ENCODE measurements at places on chromosomes 11 and 22. TPM values are rescaled to one million over a fixed set of nuclear protein-coding genes. Genes with fewer than 3 reads are reported as not detected.
A peak's percentile ranks its signal among the peaks of the same experiment; 100 is the strongest.

- no peak overlapping the region for H3K27ac ChIP-seq
- no peaks in the 10 kb centered on the region for H3K36me3 ChIP-seq
These were observed 44.7 kb downstream of the CSTF3 start for GRCh38 chr11:33116535-33116934.

DNA sequence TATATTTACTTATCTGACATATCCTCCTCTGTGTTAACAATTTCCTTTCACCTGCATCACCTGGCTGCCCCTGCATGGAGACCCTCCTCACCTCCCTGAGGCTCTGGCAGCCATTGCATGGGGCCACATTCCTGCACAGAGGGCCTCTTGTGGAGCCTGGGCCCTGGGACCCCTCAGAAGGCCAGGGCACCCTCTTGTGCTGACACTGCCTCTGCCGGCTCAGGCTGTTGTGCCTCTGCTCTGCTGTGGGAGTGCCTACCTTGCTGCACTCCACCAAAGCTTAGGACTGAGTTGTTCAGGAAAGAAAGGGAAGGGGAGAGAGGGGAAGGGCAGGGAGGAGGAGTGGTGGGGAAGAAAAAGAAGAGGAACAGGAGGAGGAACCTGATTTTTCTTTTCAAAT, 194.5 kb downstream of the ADAMTS15 start:
- H3K36me3 ChIP-seq = no peaks in the 10 kb centered on the region
- peaks cover 6% of the 10 kb centered on the region for H3K4me1 ChIP-seq
- H3K27ac ChIP-seq = no peak overlapping the region
- H3K4me3 ChIP-seq = no peak overlapping the region

DNA sequence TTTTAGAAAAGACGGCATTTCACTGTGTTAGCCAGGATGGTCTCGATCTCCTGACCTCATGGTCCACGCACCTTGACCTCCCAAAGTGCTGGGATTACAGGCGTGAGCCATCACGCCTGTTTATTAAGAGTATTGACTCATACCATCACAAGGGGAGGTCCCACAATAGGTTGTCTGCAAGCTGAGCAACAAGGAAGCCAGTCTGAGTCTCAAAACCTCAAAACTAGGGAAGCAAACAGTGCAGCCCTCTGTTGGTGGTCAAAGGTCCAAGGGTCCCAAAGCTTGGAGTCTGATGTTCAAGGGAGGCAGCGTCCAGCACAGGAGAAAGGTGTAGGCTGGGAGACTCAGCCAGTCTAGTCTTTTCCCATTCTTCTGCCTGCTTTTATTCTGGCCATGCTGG, 32.8 kb upstream of the LDLRAD3 start:
- DNase-seq = no peak
- H3K4me3 ChIP-seq = no peak overlapping the region
- no peaks in the 10 kb centered on the region for H3K27me3 ChIP-seq

DNA sequence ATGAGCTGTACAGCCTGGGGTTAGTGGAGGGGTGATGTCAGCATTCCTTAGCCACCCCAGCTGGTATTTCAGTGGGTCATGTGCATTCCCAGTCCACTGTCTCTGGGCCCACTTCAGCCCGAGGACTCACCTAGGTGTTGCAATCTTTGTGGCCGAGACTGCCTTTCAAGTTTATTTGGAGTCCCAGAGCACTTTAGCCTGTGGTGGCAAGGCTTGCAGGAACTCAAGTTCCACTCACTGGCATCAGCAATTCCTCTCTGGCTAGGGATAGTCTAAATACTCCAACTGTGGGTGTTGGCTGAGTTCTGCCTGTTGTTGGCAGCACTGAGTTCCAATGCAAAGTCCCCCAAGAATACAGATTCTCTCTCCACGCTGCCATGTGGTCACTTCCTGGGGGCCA, 191.6 kb upstream of the PGR start:
- peak; percentile 65 for DNase-seq
- H3K4me1 ChIP-seq = no peaks in the 10 kb centered on the region
- no peaks in the 10 kb centered on the region for H3K27me3 ChIP-seq
- no peak overlapping the region for H3K27ac ChIP-seq

- no peak overlapping the region for H3K27ac ChIP-seq
- H3K4me1 ChIP-seq = peaks cover 10% of the 10 kb centered on the region
- no peaks in the 10 kb centered on the region for H3K36me3 ChIP-seq
- H3K27me3 ChIP-seq = no peaks in the 10 kb centered on the region
- no peak for DNase-seq
These were observed 29.7 kb upstream of the TSKU start for GRCh38 chr11:76753449-76753848.

- H3K36me3 ChIP-seq = no peaks in the 10 kb centered on the region
- no peak for DNase-seq
- H3K27ac ChIP-seq = no peak overlapping the region
- H3K27me3 ChIP-seq = no peaks in the 10 kb centered on the region
- no peak overlapping the region for H3K4me3 ChIP-seq
- H3K4me1 ChIP-seq = no peaks in the 10 kb centered on the region
These were observed 8.9 kb downstream of the OLFML1 start for GRCh38 chr11:7494086-7494745.

DNA sequence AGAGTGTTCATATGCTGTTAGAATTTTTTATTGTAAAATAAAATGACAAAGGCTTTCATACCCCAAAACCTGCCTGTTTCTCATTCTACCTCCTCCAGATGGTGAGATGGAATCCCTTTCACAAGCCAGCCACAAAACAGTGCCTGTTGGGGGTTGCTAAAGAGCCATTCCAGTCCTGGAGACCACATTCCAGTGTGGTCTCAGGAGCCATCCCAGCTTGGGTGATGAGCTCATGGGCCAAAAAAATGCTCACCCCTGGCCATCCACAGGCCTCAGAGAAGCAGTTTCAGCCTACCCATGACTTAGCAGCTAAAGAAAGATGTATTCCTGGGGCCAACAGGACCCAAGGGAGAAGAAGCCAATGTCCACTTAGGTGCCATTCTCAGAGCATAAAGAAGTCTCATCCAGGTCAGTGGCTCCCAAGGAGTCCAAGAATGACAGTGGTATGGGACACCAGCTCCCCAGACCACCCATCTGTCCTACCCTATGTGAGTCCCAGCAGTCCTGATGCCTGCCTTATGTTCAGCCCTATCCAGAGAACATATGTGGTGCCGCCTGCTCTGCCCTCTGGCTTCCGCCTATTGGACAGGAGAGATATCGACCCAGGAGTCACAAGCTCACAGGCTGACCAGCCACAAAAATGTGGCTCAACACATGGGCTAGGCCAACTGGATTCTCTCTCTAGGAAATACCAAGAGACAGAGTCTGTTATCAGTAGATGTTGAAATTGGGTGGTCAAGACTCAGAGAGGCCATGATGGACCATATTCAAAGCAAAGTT, 26.4 kb downstream of the C11orf91 start:
- no peaks in the 10 kb centered on the region for H3K27me3 ChIP-seq
- H3K4me3 ChIP-seq = no peak overlapping the region
- H3K27ac ChIP-seq = no peak overlapping the region
- H3K4me1 ChIP-seq = no peaks in the 10 kb centered on the region

DNA sequence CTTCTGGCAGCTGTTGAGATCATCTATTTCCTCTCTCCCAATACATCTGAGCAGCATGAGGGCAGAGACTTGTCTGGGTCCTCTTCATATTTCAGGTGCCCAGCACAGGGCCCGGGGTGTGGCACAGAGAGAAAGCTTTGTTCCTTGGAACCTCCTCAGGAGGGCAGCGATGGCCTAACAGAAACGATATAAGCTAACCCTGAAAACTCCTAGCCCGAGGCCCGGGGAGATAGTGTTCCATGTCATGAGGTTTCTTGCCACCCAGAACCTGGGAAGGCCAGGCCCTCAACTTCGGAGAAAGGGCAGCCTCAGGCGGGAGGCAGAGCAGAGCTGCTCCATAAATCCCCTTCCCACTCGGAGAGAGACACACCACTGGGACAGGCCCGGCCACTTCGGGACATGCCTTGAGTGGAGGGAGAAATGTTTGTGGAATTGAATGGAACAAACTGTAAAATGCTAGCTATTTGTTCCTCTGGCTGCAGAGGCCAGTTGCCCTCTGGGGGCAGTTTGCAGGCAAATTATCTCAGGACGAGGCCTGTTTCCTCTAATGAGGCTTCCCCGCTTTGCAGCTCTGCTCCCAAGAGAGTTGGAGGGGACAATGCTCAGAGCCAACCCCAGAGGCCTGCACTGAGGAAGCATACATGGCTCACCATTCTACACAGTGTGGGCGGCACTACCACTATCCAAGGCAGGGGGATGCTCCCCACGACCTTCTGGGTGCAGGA, 11.6 kb downstream of the ARRB1 start:
- DNase-seq = no peak
- H3K4me1 ChIP-seq = peaks cover 20% of the 10 kb centered on the region
- no peaks in the 10 kb centered on the region for H3K36me3 ChIP-seq
- H3K27me3 ChIP-seq = no peaks in the 10 kb centered on the region
- H3K4me3 ChIP-seq = no peak overlapping the region
- no peak overlapping the region for H3K27ac ChIP-seq

GRCh38 chr11:60912851-60913528, 968 bp upstream of the TMEM109 start:
- peaks cover 24% of the 10 kb centered on the region for H3K4me1 ChIP-seq
- peak overlapping the region; percentile 93 for H3K27ac ChIP-seq
- no peak overlapping the region for H3K4me3 ChIP-seq
- no peaks in the 10 kb centered on the region for H3K36me3 ChIP-seq
- no peaks in the 10 kb centered on the region for H3K27me3 ChIP-seq
- DNase-seq = peak; percentile 75

DNA sequence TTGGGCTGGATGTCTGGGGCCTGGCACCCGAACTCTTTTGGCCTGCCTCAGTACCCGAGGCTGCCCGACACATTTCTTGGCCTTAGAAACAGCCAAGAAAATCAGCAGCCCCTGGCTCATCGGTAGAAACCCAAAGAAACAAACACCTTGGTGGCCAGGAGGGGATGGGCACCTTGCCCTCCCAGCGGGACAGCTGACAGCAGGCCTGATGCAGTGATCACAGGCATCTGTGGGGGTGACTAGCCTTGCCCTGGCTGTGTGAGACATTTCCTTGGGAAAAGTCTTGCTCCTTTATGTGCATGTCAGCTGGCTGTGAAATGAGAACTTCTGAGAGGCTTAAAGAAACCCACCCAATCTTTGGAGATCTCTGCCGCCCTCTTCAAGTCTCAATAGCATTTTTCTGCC, 60.9 kb downstream of the SMIM38 start:
- H3K27ac ChIP-seq = no peak overlapping the region
- H3K4me3 ChIP-seq = no peak overlapping the region
- no peak for DNase-seq

GRCh38 chr22:37218771-37219411, 6.6 kb upstream of the SSTR3 start:
- no peaks in the 10 kb centered on the region for H3K27me3 ChIP-seq
- no peak overlapping the region for H3K27ac ChIP-seq
- H3K4me3 ChIP-seq = no peak overlapping the region
- H3K4me1 ChIP-seq = no peaks in the 10 kb centered on the region
- no peaks in the 10 kb centered on the region for H3K36me3 ChIP-seq

- no peak for DNase-seq
- H3K27me3 ChIP-seq = no peaks in the 10 kb centered on the region
- H3K4me1 ChIP-seq = no peaks in the 10 kb centered on the region
- no peak overlapping the region for H3K27ac ChIP-seq
- no peaks in the 10 kb centered on the region for H3K36me3 ChIP-seq
These were observed 7.6 kb downstream of the MS4A4E start for GRCh38 chr11:60235321-60235720.

- H3K27ac ChIP-seq = no peak overlapping the region
- no peaks in the 10 kb centered on the region for H3K27me3 ChIP-seq
- H3K4me3 ChIP-seq = no peak overlapping the region
- DNase-seq = no peak
These were observed 469.3 kb downstream of the TBC1D22A start for GRCh38 chr22:47231759-47232158.

- H3K4me1 ChIP-seq = peaks cover 68% of the 10 kb centered on the region
- H3K4me3 ChIP-seq = no peak overlapping the region
- no peak for DNase-seq
- H3K27me3 ChIP-seq = no peaks in the 10 kb centered on the region
These were observed 17.6 kb upstream of the MOB2 start for GRCh38 chr11:1504138-1504537.

DNA sequence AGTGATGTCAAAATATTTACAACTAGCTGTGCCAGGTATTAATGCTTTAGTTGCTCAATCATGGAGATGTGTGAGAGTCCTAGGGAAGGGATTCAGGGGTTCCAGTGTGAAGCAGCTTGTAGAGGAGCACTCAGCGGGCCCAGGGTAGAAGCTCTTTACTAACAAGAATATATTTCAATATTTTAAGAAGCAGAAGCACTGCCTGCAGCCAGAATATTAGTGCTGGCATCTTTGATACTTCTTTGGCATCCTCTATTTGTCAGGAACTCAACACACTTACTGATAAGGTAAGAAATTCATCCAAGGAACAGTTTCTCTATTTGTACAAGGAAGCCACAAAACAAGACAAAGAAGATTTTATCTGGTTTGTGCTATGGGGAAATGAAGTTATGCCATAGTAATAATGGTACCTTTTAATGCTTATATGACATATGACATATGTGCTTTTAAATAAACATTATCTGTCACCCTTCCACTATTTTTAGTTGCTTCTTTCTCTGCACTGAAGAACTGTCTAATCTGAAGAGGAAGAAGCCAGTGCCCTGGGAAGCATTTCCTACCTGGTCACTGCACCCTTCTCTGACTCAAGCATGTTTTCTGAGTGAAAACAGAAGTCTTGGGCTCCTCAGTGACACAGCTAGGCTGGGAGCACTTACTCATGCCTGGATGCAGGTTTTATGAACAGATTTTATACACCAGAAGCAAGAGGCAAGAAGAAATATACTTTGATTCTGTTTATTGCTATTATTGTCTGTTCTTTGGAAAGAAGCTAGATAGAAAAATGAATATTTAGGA, 388.1 kb upstream of the CCDC90B start:
- no peaks in the 10 kb centered on the region for H3K4me1 ChIP-seq
- H3K36me3 ChIP-seq = no peaks in the 10 kb centered on the region
- no peaks in the 10 kb centered on the region for H3K27me3 ChIP-seq

DNA sequence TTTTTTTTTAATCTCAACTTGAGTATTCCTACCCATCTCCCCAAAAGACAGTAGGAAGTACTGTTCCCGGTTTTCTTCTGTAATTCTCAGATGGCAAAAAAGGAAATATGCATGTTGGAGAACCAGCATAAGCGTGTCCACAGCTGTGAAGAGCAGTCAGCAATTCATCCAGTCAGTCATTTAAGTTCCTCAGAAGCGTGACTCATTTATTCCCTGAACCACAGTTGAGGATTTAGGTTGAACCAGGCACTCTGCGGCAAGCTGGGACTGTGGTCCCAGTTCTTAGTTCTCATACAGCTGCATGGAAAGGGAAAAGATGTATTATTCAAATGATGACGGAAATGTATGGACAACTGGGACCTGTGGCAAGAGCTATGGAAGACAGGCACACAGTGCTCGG, 61.0 kb upstream of the MYO18B start:
- DNase-seq = no peak
- H3K27me3 ChIP-seq = no peaks in the 10 kb centered on the region
- no peaks in the 10 kb centered on the region for H3K4me1 ChIP-seq
- H3K4me3 ChIP-seq = no peak overlapping the region
- no peak overlapping the region for H3K27ac ChIP-seq

- no peak overlapping the region for H3K4me3 ChIP-seq
- H3K36me3 ChIP-seq = no peaks in the 10 kb centered on the region
- peaks cover 48% of the 10 kb centered on the region for H3K4me1 ChIP-seq
- peak overlapping the region; percentile 84 for H3K27ac ChIP-seq
- no peak for DNase-seq
These were observed 720 bp upstream of the MPZL2 start for GRCh38 chr11:118264569-118265465.

The TBX1 gene
- 7.6 TPM for total RNA-seq

The ART5 gene
- total RNA-seq = 1.7 TPM

The NAV2 gene
- 68.7 TPM for total RNA-seq

The NF2 gene
- total RNA-seq = 47.3 TPM

The MMP12 gene
- total RNA-seq = not detected

The TYR gene
- not detected for total RNA-seq

The TSG101 gene
- total RNA-seq = 123 TPM

The CABP4 gene
- total RNA-seq = not detected

The LDHAL6A gene
- total RNA-seq = not detected

The SPDYC gene
- total RNA-seq = not detected

The UPK3A gene
- not detected for total RNA-seq

The ALDH3B1 gene
- total RNA-seq = 6.6 TPM

The BTBD18 gene
- total RNA-seq = not detected
